ENCODE measurements at places on chromosomes 7 and 10.
A peak's percentile ranks its signal among the peaks of the same experiment; 100 is the strongest.

- H3K4me3 ChIP-seq, result no peak overlapping the region
- no peak overlapping the region for H3K27ac ChIP-seq
- H3K36me3 ChIP-seq, result no peaks in the 10 kb centered on the region
- H3K4me1 ChIP-seq, result no peaks in the 10 kb centered on the region
- H3K27me3 ChIP-seq, result no peaks in the 10 kb centered on the region
Measured at GRCh38 chr7:23062452-23062851, 43.1 kb upstream of the KLHL7 start.

- H3K36me3 ChIP-seq, result no peaks in the 10 kb centered on the region
- H3K27me3 ChIP-seq, result no peaks in the 10 kb centered on the region
- no peak overlapping the region for H3K4me3 ChIP-seq
- no peaks in the 10 kb centered on the region for H3K4me1 ChIP-seq
- H3K27ac ChIP-seq, result no peak overlapping the region
Measured at GRCh38 chr10:49556723-49557122, 17.8 kb upstream of the ERCC6 start.

- no peak overlapping the region for H3K4me3 ChIP-seq
- H3K36me3 ChIP-seq, result peaks cover 36% of the 10 kb centered on the region
- H3K4me1 ChIP-seq, result no peaks in the 10 kb centered on the region
- no peaks in the 10 kb centered on the region for H3K27me3 ChIP-seq
- no peak overlapping the region for H3K27ac ChIP-seq
Measured at GRCh38 chr10:118714366-118714765, 40.4 kb downstream of the CACUL1 start.

DNA sequence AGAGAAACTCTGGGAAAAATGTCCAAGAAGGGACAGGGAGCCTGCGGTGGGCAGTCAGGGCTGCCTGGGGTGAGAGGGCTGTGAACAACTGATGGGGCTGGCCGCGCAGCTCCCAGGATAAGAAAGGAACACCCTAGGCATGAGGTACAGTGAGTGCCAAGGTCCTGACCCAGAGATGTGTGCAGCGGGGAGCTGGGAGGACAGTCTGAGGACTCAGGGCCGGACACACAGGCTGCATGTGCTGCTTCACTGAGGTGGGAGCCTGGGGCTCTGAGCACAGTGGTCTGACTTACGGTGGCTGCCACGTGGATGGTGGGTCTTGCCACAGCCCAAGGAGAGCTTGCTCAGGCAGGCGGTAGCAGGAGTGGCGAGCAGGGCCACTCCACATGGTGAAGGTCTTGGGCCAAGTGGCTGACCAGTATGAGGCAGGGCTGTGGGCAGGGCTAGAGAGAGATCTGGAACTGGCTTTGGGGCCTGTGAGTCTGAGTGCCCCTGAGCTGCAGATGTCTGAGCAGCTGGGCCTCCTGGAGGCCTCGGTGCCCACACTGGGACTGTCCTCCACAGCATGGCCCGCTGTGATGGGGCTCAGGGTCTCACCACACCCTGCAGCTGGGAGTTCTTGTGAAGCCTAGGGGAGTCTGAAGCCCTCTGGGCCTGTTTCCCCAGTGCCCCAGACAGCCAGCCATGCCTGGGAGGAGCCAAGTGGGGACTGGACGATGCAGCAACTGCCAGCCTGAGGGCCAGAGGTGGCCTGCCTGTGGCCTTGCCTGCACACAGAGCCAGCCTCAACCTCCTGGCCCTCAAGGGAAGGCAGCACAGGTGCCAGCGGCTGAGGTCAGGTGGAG, 60.3 kb downstream of the RASGEF1A start:
- no peaks in the 10 kb centered on the region for H3K27me3 ChIP-seq
- peaks cover 11% of the 10 kb centered on the region for H3K4me1 ChIP-seq
- no peaks in the 10 kb centered on the region for H3K36me3 ChIP-seq
- H3K4me3 ChIP-seq, result no peak overlapping the region
- DNase-seq, result no peak
- H3K27ac ChIP-seq, result no peak overlapping the region

DNA sequence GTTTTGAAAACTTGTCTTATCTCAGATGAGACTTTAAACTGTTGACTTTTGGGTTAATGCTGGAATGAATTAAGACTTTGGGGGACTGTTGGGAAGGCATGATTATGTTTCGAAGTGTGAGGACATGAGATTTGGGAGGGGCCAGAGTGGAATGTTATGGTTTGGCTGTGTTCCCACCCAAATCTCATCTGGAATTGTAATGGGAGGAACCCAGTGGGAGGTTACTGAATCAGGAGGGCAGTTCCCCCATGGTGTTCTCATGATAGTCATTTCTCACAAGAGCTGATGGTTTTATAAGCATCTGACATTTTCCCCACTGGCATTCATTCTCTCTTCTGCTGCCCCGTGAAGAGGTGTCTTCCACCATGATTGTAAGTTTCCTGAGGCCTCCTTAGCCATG, 13.8 kb upstream of the POT1 start:
- H3K4me3 ChIP-seq, result no peak overlapping the region
- H3K4me1 ChIP-seq, result no peaks in the 10 kb centered on the region
- H3K27ac ChIP-seq, result no peak overlapping the region
- no peaks in the 10 kb centered on the region for H3K36me3 ChIP-seq
- no peaks in the 10 kb centered on the region for H3K27me3 ChIP-seq
- DNase-seq, result no peak

- no peak overlapping the region for H3K27ac ChIP-seq
- H3K4me3 ChIP-seq, result no peak overlapping the region
- no peak for DNase-seq
- peaks cover 5% of the 10 kb centered on the region for H3K4me1 ChIP-seq
Measured at GRCh38 chr7:16685535-16685934, 39.6 kb downstream of the BZW2 start.

DNA sequence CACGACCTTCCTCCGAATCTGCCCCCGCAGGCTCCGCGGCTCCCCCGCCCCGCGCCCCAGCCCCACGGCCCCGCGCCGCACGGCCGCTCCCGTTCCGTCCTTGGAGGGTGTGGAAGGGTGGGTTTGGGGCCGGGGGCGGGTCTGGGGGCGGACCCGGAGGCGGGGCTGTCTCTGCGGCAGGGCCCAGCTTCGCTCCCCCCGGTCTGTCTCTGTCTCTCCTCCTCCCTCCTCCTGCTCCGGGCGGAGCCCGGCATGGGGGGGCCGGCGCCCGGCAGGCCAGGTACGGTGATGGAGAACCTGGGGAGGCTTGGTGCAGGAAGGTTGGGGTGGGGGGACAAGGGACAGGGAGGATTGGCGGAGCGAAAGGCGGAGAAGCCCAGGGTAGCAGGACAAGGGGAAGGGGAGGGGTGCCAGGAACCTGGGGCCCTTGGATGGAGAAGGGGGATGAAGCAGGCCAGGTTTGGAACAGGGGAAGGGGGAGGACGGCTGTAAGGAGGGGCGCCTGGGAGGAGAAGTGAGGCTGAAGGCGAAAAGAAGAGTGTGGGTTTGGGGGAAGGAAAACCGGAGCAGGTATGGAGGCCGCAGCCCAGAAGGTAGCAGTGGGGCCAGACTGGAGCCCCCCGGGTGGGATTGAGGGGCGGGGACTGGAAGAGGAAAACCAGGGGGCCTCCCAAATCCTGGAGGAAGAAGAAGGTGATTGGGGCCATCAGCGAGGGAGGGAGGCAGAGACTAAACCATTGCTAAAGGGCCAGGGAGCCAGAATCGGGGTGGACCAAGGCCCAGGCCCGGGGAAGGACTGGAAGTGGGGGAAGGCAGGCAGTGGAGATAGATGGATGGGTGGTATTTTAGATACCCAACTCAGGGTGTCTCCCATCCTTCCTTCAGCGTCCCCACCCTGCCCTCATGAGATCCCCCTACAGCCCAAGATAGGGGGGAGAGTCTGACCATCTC, at the start of gene NYAP1:
TSS of gene NYAP1 (plus strand) at position 206 of the 951 bp plus-strand sequence. CDS start 1,385 bp downstream, outside the sequence.
- peaks cover 4% of the 10 kb centered on the region for H3K36me3 ChIP-seq
- peak; percentile 57 for DNase-seq
- no peaks in the 10 kb centered on the region for H3K27me3 ChIP-seq
- no peak within 1 kb of the TSS for H3K27ac ChIP-seq
- peaks cover 27% of the 10 kb centered on the region for H3K4me1 ChIP-seq

DNA sequence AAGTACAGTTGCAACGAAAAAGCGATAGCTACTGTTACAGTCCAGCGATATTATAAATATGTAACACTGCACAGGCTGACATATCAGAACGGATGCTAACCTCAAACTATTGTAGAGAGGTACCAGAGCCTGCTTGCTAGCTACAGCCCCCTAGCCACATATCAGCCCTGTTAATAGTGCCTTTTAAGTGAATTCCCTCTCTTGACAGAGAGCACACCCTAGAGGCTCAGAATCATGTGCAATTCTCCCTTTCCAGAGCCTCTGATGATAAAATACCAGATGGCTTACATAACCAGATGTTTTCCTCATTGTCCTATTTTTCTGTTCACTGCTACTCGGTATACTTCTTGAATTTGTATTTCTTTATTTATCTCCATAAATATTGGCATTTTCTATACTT, 960.7 kb upstream of the CELF2 start:
- DNase-seq, result no peak
- no peak overlapping the region for H3K4me3 ChIP-seq
- H3K27me3 ChIP-seq, result no peaks in the 10 kb centered on the region
- H3K4me1 ChIP-seq, result no peaks in the 10 kb centered on the region

GRCh38 chr7:157470701-157471131, 133.9 kb downstream of the DNAJB6 start:
- H3K27me3 ChIP-seq, result peaks cover 2% of the 10 kb centered on the region
- no peak overlapping the region for H3K27ac ChIP-seq
- no peak overlapping the region for H3K4me3 ChIP-seq
- peaks cover 5% of the 10 kb centered on the region for H3K4me1 ChIP-seq

- no peaks in the 10 kb centered on the region for H3K36me3 ChIP-seq
- no peak overlapping the region for H3K27ac ChIP-seq
- no peak overlapping the region for H3K4me3 ChIP-seq
Measured at GRCh38 chr7:100423315-100423714, 5.2 kb downstream of the ZCWPW1 start.

GRCh38 chr10:15606377-15606776, 113.3 kb downstream of the ITGA8 start:
- H3K27me3 ChIP-seq, result no peaks in the 10 kb centered on the region
- H3K4me3 ChIP-seq, result no peak overlapping the region
- DNase-seq, result no peak
- no peaks in the 10 kb centered on the region for H3K36me3 ChIP-seq

- H3K4me3 ChIP-seq, result peak within 1 kb of the TSS; percentile 36
- H3K4me1 ChIP-seq, result peaks cover 3% of the 10 kb centered on the region
- H3K27ac ChIP-seq, result no peak within 1 kb of the TSS
- no peaks in the 10 kb centered on the region for H3K36me3 ChIP-seq
- peak; percentile 39 for DNase-seq
- peaks cover 8% of the 10 kb centered on the region for H3K27me3 ChIP-seq
Measured at GRCh38 chr10:61452655-61453641, at the start of gene TMEM26. Gene TMEM26 (minus strand): TSS chr10:61453381. CDS start chr10:61453081, 300 bp downstream.

DNA sequence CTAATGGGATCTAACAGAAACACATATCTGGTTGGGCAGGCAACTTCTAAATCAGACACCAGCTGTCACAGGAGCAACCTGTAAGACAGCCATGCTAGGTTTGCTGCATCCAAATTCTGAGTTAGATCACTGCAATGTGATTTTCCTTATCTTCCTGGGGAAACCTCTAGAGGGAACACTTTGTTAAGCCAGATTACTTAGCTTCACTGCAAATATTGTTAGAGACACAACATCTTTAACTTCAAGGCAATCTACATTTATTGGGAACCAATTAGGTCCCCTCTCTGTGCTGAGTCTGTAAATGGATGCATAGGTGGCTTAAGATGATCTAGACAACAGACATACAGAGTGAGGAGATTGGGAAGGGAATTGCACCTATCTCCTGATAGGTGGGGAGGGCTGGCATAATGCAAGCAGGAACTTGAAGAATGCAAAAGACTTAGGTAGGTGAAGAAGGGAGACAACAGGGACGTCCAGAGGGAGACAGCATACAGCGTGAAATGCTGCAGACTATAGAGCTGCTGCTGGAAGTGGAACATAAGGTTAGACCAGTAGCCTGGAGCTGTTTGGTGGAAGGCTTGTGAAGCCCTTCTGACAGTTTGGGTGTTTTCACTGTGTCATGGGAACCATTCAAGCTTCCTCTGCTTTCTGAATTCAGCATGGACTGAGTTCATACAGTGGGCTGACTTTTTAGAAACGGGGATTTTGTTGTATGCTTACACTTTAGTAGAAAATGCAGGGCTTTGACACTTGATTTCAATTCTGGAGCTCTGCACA, 109.8 kb upstream of the ELMO1 start:
- DNase-seq, result no peak
- no peak overlapping the region for H3K27ac ChIP-seq
- H3K4me3 ChIP-seq, result no peak overlapping the region
- no peaks in the 10 kb centered on the region for H3K36me3 ChIP-seq
- H3K4me1 ChIP-seq, result no peaks in the 10 kb centered on the region
- H3K27me3 ChIP-seq, result no peaks in the 10 kb centered on the region

GRCh38 chr10:71985542-71986250, 21.5 kb downstream of the CHST3 start:
- no peak overlapping the region for H3K4me3 ChIP-seq
- no peaks in the 10 kb centered on the region for H3K36me3 ChIP-seq
- H3K4me1 ChIP-seq, result peaks cover 14% of the 10 kb centered on the region

- DNase-seq, result no peak
- H3K4me1 ChIP-seq, result peaks cover 7% of the 10 kb centered on the region
Measured at GRCh38 chr10:114404171-114405010, at the start of gene AFAP1L2. Gene AFAP1L2 (minus strand): TSS chr10:114404502. CDS start chr10:114404455, 47 bp downstream.

- DNase-seq, result no peak
- H3K27me3 ChIP-seq, result no peaks in the 10 kb centered on the region
- no peak overlapping the region for H3K27ac ChIP-seq
- no peak overlapping the region for H3K4me3 ChIP-seq
Measured at GRCh38 chr7:104230606-104231005, 22.8 kb upstream of the ORC5 start.

DNA sequence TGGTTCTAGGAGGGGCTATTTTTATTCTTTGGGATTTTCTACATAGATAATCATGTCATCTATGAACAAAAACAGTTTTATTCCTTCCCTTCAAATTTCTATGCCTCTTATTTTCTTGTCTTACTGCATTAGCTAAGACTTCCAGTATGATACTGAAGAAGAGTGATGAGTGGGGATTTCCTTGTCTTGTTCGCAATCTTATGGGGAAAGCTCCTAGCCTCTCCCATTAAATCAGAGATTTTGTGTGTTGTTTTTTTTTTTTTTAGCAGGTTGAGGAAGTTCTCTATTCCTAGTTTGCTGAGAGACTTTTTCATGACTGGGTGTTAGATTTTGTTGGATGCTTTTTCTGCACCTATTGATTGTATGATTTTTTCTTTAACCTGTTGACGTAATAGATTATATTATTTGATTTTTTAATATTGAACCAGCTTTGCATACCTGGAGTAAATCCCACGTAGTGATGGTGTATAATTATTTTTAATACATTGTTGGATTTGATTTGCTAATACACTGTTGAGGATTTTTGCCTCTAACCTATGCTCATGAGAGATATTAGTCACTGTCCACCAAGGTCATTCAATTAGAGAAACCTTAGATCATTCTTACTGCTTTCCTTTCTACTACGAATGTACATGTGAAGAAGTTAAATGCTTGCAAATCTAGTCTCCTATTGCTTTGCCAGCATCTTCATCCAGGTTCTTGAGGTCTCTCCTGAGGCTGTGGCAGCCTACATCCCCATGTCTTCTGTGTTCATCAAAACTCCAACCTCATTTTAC, 6.5 kb downstream of the ATP5F1C start:
- peaks cover 10% of the 10 kb centered on the region for H3K36me3 ChIP-seq
- no peak overlapping the region for H3K27ac ChIP-seq
- no peak for DNase-seq
- no peaks in the 10 kb centered on the region for H3K4me1 ChIP-seq
- H3K27me3 ChIP-seq, result no peaks in the 10 kb centered on the region

GRCh38 chr10:75236178-75236825, 545 bp upstream of the COMTD1 start:
- no peak for DNase-seq
- H3K4me1 ChIP-seq, result peaks cover 3% of the 10 kb centered on the region
- H3K36me3 ChIP-seq, result peaks cover 11% of the 10 kb centered on the region
- H3K27ac ChIP-seq, result no peak overlapping the region
- H3K4me3 ChIP-seq, result peak overlapping the region; percentile 69
- peaks cover 5% of the 10 kb centered on the region for H3K27me3 ChIP-seq

- no peaks in the 10 kb centered on the region for H3K36me3 ChIP-seq
- DNase-seq, result peak; percentile 54
- H3K4me3 ChIP-seq, result no peak overlapping the region
- H3K27ac ChIP-seq, result no peak overlapping the region
Measured at GRCh38 chr10:86688398-86688921, 20.1 kb downstream of the LDB3 start.

All from neuronal stem cell (in vitro differentiated cells).